MV-4-11 (cell line): ENCODE measurements at places on chromosomes 6 and 20.
A peak's percentile ranks its signal among the peaks of the same experiment; 100 is the strongest.

DNA sequence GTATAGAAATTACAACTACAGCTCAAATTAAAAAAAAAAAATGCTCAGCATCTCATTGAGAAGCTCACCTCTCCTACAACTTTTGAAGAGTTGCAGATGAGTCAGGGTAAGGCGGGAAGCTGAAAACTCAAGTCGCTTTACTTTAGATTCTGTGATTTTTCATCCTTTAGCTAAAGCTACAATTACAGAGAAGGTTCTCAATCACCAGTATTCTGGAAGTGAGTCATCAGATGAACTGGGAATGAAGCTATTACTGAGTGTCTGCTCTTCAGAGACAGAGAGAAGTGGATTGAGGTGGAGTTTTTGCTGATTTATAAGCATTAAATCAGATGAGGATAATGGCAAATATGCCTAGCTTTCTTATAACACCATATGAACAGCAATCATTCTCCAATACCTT lies 91.9 kb downstream of the TFAP2A start:
- no peak for DNase-seq

DNA sequence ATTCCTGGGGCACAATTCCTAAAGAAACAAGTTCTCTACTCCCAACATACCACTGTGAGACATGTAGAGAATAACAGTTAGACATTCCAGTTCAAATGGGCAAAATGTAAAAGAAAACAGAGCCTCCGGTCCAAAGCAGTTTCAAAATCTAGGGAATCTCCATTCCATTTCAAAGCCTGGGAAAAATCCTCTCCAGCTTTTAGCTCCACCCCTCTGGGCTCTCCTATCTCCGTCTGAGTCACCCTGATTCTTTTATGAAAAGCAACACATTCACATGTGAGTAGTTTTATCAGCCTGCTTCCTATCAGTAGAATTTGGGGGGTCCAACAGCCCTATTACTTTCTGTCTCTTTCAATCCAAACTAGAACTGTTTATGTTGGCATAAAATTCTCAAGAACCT lies 3.7 kb downstream of the CSNK2A1 start:
- no peak for DNase-seq

- DNase-seq: no peak
These were observed 28.6 kb downstream of the DDX27 start for GRCh38 chr20:49247792-49248191.

DNA sequence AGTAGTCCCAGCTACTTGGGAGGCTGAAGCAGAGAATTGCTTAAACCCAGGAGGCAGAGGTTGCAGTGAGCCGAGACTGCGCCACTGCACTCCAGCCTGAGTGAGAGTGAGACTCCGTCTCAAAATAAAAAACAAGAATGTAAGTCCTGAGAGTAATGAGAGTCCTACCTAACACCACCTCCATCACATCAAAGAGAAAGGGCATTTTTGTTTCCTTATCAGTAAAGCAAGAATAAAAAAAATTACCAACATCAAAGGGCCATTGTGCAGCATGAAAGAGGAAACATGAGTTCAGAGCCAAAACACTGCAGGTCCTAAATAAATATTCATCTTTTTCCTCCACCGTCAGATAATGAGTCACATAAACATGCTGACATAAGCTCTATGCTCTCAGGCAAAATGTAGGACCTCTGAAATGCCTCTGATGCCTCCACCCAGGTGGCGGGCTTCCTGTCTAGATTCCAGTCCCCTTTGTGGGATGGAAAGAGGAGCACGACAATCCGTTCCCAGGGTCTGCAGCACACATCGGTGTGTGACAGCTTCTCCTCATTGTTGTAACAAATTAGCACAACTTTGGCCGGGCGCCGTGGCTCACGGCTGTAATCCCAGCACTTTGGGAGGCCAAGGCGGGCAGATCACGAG lies 7.2 kb downstream of the ATP9A start:
- DNase-seq: no peak

- no peak for DNase-seq
These were observed 371.1 kb downstream of the BCKDHB start for GRCh38 chr6:80477591-80477990.

DNA sequence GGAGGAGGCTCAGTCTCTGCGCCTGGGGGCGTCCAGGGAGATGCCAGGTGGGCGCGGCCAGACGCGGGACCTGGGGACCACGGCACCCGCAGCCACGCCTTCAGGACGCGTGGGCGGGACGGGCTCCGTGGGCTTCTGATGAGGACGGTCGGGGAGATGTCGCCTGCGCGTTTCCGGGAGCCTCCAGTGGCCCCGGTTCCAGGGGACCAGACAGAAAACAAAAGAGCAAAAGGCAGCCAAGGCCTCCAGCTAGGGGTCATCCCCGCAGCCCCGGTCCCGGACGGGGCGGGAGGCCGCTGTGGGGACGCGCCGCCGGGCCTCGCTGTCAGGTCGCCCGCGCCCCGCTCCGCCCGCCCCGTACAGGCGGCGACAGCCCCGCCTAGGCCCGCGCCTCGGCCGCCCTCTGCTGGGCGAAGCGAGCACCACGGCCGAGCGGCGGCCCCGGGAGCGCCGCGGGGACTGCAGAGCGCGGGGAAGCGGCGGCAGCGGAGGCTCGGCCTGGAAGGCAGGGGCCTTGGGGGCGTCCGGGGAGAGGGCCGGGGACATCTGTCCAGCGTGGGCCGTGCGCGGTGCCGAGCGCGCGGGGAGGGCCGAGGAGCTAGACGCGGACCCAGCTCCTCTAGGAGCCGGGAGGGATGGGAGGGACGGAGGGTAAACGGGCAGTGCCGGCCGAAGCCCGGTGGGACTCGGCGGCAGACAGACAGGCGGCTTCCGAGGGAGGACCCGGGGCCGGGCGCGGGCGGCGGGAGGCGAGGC lies 48.7 kb downstream of the TMEM242 start:
- peak; percentile 55 for DNase-seq

GRCh38 chr20:41167481-41168253 lies 30.3 kb downstream of the PLCG1 start:
- peak; percentile 80 for DNase-seq

DNA sequence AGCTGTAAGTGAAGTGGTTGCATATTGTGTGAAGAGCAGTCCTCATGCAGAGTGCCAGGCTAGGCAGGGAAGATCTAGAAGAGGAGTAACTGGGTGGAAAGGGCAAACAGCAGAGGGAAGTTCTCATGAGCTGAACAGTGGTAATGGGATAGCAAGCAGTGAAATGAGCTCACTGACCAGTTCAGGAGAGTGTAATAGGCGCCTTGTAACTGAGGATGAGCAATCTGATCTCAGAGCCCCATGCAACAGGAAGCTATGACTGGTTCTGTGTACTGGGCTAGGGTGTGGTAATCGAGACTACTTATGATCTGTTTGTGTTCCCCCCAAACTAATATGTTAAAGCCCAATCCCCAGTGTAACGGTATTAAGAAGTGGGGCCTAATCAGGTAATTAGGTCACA lies 98.6 kb downstream of the RFX6 start:
- DNase-seq: peak; percentile 21

DNA sequence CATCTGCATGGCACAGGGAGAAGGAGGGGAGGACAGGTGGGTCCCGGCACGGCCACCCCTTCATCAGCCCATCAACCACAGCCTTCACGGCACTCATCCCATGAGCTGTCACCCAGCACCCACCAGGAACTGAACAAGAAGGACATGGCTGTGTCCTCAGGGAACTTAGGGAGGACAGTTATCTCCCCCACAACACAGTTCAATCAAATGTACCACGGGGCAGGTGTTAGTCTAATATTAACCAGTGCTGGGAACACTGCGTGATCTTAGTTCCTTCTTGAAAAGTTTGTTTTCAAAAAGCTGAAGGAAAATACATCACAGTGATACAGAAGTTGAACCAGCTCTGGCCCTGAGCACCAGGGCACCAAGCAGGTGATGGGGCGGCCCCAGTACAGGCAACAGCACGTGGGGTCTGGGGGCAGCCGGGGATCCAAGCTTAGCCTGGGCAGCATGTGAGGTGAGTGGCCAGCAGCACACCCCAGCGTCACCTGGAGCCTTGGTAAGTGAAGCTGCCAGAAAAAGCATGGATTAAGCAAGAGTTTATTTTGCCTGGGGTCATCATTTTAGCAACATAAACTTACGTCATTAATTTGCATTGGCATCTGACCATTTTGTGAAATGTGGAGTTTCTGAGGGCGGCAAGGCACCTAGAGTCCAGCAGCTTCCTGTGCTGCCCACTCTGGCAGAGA lies 35.5 kb upstream of the AFDN start:
- DNase-seq: no peak

DNA sequence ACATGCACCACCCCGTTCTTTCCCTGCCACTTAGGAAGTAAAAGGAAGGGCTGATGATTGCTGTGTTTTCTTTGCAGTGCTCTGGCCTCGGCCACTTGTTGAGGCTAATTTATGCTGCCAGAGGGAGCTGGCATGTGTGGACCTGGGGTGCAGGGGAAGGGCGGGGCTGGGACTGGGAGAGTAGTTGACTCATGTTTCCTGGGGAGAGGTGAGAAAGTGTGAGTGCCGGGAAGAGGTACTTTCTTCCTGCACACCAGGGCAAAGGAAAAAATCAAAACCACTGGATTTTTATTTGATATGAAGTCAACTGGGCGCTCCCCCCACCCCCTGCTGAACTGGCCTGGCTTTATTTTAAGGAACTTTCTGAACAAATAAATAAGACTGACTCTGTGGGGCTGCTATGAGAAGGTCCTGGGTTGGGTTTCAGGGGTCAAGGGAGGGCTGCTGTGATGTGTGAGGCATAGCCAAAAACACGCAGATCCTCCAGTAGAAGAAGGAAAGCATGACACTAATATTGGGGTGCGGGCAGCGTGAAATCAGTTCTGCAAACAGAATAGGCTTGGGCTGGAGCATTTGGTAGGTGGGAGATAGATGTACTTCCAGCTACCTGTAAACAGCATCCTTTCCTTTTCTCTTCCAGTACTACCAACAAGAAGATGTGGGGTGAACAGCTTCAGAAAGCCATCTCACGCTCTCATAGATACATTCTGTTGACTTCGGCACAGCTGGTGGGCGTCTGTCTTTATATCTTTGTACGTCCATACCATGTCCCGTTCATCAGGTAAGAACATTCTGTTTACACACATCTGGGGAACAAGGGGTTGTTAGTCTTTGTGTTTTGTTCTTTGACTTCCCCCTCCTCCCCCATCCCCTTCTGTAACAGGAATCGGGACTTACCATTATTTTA lies 87.5 kb downstream of the SYNJ2 start:
- DNase-seq: no peak

DNA sequence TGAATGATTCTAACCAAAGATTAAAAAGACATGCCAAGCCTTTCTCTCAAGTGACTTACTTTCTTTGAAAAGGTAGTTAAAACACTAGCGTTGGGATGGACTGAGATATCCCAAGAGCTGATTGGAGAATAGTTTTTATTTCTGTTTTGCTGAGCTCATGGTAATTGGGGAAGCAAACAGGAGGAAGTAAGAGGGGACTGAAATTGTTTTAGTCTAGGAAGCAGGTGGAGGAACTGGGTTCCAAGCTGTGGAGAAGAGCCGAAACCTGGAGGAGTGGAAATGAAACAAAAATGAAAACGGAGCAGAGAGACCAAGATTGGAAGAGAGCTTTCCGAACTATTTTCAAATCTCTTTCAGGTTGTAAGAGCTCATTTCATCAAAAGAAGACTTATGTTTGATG lies 59.9 kb upstream of the TENT5A start:
- DNase-seq: peak; percentile 80

GRCh38 chr20:39112178-39112743 lies 150.1 kb downstream of the DHX35 start:
- DNase-seq: peak; percentile 31

DNA sequence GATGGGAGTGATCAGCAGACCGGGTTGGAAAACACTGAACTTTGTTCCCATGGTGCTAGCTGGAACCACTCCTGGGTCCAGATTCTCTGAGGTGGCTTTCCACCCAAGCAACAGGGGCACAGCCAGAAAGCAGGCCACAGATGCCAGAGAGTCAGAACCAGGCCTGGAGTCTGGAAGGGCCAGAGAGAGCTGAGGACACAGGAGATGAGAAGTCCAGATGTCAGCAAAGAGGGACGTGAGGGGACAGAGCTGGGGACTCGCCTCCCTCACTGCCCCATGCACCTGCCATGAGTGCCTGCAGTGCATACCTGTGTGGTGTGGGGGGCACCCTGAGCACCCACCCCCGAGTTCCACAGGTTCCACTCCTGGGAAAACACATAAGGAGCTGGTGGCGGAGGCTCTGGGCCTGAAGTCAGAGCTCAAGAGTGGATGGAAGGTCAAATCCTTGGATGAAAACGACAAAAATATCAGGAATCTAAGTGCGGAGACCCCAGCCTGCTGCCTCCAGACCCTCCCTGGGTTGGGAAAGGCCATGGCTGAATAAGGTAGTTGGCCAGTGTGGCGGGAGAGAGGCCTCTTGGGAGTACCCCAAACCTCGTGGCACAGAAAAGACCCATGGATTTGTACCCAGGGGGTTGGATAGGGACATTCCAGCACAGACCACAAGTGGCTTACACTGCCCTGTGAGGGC lies 224.2 kb downstream of the SYNDIG1 start:
- no peak for DNase-seq

GRCh38 chr20:51366155-51366886 lies 176.2 kb downstream of the NFATC2 start:
- peak; percentile 79 for DNase-seq

DNA sequence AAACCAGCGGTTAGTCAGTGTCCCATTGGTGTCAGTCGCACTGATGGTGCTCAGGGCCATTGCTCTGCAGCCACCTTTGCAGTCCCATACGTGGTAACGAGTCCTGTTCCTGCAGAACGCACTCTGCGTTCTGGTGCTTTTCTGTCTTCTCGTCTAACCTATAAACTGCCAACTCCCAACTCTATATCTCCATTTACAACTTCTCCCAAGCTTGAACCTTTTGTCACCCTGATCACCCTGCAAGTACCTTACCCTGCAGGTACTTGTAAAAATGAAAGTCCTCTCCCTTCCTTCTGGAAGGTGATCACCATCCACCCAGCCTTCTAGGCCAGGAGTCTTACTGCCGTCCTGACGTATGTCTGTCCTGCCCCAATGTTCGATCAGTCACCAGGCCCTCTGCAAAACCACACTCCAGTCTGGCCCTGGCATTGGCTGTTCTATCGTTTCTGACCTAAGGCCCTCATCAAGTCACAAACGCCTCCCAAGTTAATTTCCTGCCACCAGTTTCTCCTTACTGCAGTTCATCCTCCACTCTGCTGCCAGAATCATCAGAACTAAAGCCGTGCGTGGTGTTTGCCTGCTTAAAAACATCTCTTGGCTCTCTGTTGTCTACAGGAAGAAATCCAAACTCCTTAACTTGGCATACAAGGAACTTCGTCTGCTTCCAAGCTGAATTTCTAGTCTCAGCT lies 7.9 kb downstream of the RREB1 start:
- peak; percentile 76 for DNase-seq

DNA sequence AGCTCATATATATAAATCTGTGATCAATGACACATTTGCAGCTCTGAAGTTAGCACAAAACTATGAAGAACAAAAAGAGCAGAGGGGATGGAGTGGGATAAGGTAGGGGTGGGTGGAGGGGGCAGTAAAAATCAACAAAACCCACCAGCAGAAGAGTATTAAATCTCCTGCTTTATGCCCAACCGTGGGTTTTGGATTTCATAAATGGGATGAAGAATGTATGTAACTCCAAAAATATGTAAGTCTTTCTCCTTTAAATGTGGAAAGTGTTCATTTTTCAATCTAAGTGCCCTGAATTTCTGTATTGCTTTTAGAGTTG lies 480.3 kb upstream of the MARCKS start:
- DNase-seq: no peak
